ENCODE measurements at places on chromosomes 2 and 18.

GRCh38 chr2:217993817-217994463 lies 8.9 kb downstream of the TNS1 start:
- DNase-seq: no peak

DNA sequence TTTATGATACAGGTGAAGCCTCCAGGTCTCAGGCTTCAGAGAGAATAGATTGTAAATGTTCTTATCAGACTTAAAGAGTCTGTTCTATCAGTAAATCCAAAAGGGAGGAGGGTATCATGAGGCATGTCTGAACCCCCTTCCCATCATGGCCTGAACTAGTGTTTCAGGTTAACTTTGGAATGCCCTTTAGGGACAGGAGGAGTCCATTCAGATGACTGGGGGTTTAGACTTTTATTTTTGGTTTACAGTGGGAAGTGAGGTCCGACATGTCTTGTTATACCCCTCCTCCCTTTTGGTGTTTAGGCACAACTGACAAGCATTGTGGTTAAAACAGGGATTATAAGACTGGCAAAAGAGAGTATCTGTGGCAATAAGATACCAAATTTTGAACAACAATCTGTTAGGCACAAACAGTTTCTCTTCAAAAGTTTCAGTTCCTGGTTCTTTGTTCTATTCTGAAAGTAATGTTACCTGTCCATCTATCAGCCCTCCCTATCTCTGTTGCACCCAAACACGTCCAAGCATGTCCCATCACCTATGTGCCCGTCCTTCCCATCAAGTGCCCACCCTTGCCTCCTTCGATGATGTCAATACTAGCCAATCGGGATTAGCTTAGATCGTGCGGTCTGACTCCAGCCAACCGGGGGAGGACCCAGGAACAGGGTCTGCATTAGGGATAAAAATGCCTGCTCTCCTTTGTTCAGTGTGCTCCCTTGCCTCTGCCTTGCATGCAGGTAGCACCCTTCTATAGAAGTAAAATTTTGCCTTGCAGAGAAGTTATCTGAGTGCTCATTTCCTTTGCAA lies 16.4 kb downstream of the TCF23 start:
- DNase-seq: no peak

DNA sequence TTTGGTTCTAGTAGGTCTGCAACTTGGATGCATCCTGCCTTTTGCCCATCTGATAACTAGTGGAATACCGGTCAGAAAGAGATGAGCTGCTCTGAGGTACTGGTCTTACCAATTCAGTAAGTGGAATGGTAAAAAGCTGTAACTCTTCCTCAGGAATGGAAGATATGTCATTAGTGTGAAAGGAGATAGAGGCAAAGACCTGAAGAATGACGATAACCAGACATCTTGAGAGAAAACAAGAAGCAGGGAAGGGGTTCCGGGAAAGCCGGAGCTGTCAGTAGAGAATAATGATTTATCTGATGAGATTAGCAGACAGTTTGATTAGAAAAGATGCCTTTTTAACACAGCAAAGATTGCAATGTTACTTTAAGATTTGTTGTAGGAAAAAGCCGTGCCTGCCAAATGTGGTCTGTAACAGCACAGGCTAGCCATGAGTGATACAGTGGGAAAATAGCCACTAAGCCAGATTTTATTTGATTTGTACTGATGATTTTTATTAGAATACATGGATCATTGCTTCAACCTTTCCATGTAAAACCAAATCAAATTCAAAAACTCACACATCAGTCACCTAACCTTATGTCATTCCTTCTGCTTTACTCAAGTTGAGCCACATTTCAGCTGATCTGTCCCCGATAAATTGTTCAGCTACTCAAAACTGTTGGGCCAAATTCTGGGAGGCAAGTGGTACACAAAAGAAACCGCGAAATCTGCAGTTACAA lies 110.0 kb downstream of the TCF4 start:
- DNase-seq: no peak

- no peak for DNase-seq
Measured at GRCh38 chr18:41864216-41864615, 90.8 kb upstream of the PIK3C3 start.

GRCh38 chr2:189014449-189015138 lies 40.4 kb downstream of the COL3A1 start:
- no peak for DNase-seq

GRCh38 chr18:63058521-63058920 lies 261.0 kb downstream of the BCL2 start:
- no peak for DNase-seq

- DNase-seq: no peak
Measured at GRCh38 chr2:37232131-37232933, 874 bp downstream of the NDUFAF7 start.

DNA sequence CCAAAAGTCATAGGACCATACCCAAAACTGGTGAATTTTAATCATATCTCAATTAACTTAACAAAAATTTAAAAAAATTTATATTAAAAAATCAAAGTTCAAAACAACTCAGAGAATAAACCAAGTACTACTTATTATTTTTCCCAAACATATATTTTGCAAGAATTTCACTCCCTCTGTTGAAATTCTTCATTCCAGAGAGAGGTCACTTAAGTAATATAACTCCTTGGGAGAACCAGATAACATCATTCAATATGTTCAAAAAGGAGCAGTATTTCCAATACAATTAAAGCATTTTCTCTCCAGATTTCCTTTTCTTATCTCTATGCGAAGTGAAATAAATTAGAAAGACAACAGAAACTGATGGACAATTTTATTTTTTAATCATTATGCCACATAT lies 165.9 kb upstream of the RND3 start:
- DNase-seq: no peak

GRCh38 chr2:180722551-180723239 lies 257.7 kb upstream of the UBE2E3 start:
- no peak for DNase-seq

GRCh38 chr2:65361623-65362022 lies 70.8 kb downstream of the SPRED2 start:
- DNase-seq: no peak

- DNase-seq: no peak
Measured at GRCh38 chr18:57728941-57729511, 74.1 kb downstream of the ATP8B1 start.

DNA sequence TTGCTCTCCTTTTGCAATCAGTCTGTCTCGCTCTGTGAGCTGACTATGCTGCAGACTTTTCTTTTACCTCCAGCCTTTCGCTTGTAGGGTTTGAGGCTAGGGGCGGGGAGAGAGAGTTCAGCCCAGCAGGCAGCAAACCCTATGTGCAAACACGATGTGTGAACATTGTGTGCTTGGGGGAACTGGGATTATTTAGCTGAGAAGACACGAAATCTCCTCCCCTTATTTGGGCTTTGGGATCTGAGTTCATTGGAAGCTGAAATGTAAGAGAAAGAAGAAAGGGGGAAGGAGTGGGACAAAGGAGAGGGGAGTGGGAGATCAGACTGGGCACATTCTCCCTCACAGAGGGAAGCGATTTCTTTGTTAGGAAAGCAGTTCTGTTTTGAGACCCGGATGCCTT lies 189.6 kb upstream of the TNP1 start:
- no peak for DNase-seq

DNA sequence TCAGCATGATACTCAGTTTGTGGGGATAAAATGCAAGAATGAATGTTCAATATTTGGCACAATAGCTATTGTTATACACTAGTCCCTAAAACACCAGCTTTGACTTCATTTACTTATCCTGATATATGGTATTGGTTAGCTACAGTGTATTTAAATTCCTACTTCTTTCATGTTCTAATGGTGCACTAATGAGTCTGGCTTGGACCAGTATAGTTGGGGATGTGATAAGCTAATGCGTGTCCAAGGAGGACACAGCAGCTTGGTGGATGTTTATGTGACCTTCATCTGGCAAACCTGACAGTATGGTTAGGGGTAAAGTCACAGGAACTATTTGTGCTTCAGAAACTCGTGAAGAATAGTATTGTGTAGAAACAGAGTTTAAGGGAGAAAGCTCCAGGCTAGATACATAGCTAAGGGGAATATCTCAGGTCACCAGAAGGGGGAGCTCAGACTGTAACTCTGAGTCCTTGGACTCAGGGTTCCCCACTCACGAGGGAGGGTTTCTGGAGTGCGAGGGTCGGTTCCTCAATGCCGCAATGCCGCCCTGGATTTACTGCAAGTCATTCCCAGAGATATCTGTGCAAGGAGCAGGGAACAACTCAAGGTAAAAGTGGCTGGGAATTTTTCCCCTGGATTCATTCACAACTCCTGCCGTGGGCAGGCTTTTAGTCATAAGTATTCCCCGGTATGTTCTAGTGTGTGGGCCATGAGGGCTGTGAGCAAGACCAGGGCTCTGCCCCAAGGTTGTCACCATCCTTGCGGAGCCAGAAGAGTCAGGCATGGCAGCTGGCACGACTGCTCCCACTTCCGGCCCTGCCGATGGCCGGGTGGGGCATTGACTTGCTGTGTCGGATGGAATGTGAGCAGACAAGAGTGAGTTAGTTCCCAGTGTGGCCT lies 14.5 kb downstream of the IL1R2 start:
- no peak for DNase-seq

Data from thoracic aorta (tissue), 2 donors.